ENCODE measurements at places on chromosomes 2 and 18.
A peak's percentile ranks its signal among the peaks of the same experiment; 100 is the strongest.

DNA sequence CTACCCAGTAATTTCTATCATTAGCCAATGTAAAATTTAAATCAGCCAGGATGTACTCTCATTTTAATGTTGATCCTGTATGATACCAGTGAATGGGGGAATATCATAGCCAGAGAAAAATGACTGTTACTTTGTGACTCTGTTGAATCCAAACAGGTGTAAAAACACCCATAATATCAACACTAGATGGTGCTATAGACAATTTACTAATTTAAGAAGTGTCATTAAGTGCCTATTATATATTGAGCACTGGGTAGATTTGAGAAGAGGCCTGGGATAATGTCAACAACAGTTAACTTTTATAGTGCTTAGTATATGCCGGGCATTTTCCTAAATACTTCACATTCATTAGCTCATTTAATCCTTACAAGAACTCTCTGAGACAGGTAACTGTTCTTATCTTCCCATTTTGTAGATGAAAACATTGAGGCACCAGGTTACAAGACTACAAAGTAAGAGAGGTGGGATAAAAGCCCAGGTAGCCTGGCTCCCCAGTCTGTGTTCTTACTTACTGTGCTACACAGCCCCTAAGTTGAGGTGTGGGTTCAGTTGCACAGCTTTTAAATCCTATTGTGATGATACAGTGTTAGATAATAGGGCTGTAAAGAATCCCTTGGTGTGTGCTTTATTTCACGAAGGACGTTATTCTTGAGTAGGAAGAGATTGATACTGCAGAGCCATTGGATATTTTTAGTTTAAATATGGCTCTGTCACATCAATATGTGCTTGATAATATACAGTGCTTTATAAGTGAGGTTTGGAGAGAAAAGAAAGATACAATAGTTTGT lies 325.5 kb downstream of the AGPS start:
- H3K36me3 ChIP-seq: no peaks in the 10 kb centered on the region
- DNase-seq: peak; percentile 37
- H3K4me3 ChIP-seq: no peak overlapping the region
- no peak overlapping the region for H3K27ac ChIP-seq
- no peaks in the 10 kb centered on the region for H3K4me1 ChIP-seq

GRCh38 chr2:218878926-218879761 lies 1.5 kb upstream of the WNT10A start:
- H3K27ac ChIP-seq: peak overlapping the region; percentile 98
- H3K4me3 ChIP-seq: peak overlapping the region; percentile 96
- peaks cover 52% of the 10 kb centered on the region for H3K4me1 ChIP-seq
- H3K36me3 ChIP-seq: no peaks in the 10 kb centered on the region

- H3K27ac ChIP-seq: no peak overlapping the region
- H3K27me3 ChIP-seq: no peaks in the 10 kb centered on the region
- no peaks in the 10 kb centered on the region for H3K36me3 ChIP-seq
- no peak overlapping the region for H3K4me3 ChIP-seq
- no peaks in the 10 kb centered on the region for H3K4me1 ChIP-seq
Measured at GRCh38 chr2:199903111-199903510, 8.0 kb upstream of the C2orf69 start.

- no peaks in the 10 kb centered on the region for H3K27me3 ChIP-seq
- no peak overlapping the region for H3K4me3 ChIP-seq
- no peaks in the 10 kb centered on the region for H3K4me1 ChIP-seq
- no peaks in the 10 kb centered on the region for H3K36me3 ChIP-seq
- H3K27ac ChIP-seq: no peak overlapping the region
Measured at GRCh38 chr2:12076810-12077209, 330.4 kb downstream of the LPIN1 start.

DNA sequence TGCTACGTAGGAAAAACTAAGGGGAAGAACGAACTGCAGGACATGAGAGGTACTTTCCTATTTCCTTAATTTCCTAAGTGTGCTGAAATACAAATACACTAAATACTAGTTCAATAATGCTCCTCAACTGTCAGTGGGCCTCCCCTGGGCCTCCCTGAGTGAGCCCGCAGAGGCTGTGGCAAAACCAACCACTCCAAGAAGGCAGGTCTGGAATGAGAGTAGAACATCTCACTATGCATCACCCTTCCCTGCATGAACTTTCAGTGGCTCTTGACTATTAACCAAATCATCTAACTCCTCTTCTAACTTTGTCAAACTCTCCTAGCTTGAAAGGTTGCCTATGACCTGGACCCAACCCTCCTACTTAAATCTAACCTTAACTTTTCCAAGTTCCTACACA lies 84.6 kb downstream of the THADA start:
- no peaks in the 10 kb centered on the region for H3K27me3 ChIP-seq
- no peaks in the 10 kb centered on the region for H3K36me3 ChIP-seq
- H3K27ac ChIP-seq: no peak overlapping the region
- H3K4me3 ChIP-seq: no peak overlapping the region

DNA sequence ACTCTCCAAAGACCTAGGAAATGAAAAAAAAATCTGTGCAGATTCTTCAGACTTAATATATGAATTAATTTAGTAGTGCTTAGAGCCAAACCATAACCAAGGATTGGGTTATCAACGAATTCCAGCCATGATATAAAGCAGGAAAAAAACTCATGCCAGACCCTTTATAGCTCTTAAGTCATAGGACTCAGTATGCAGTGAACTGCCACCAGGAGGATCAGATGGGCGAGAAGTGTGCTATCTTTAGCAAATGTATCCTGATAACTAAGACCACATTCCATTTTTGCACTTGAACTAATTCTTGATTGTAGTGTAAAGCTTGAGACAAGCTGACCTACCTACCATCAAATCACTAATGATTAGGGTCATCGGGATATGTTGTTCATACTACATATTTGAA lies 178.1 kb downstream of the IKZF2 start:
- H3K4me1 ChIP-seq: no peaks in the 10 kb centered on the region
- H3K36me3 ChIP-seq: no peaks in the 10 kb centered on the region
- no peak for DNase-seq
- no peak overlapping the region for H3K4me3 ChIP-seq
- no peaks in the 10 kb centered on the region for H3K27me3 ChIP-seq

DNA sequence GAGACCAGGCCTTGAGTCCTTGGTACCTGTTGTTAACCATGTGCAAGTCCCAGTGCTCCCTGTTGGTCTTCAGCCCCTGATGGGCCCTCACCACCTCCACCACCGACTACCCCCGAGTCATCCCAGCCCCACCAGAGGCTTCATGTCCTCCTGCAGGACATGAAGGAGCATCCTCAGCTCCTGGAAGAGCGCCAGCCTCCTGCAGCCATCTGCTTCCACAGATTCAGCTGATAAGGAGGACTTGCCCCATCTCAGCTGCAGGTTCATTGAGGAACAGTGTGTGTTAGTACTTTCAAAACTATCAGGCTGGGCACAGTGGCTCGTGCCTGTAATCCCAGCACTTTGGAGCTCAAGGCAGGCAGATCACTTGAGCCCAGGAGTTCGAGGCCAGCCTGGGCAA lies 151.9 kb downstream of the ATP9B start:
- no peak overlapping the region for H3K4me3 ChIP-seq
- no peaks in the 10 kb centered on the region for H3K4me1 ChIP-seq
- no peak overlapping the region for H3K27ac ChIP-seq
- DNase-seq: no peak
- no peaks in the 10 kb centered on the region for H3K36me3 ChIP-seq

DNA sequence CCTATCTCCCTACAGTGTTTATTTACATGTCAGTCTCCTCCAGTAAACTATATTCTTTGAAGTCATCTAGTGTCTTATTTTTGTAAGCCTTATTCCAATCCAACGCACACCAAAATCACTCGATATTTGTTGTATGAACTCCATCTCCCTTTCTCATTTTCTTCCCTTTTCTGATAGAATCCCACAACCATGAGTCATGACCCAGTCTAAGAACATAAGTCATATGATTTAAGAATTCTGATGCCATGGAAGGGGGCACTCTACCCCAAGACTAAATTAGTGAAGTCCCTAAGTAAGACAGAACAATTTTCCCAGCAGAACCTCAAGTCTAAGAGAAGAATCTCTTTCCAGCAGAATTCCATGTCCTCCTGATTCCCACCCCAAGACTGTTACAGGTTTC lies 5.4 kb downstream of the CHMP3 start:
- H3K4me3 ChIP-seq: no peak overlapping the region
- H3K4me1 ChIP-seq: peaks cover 6% of the 10 kb centered on the region
- DNase-seq: no peak
- H3K27ac ChIP-seq: no peak overlapping the region
- no peaks in the 10 kb centered on the region for H3K27me3 ChIP-seq
- 0 out of 2 replicates have a peak, but pooled peaks cover 3% of the 10 kb centered on the region for H3K36me3 ChIP-seq

- no peaks in the 10 kb centered on the region for H3K27me3 ChIP-seq
- H3K4me3 ChIP-seq: no peak overlapping the region
- no peak for DNase-seq
- H3K4me1 ChIP-seq: no peaks in the 10 kb centered on the region
- no peaks in the 10 kb centered on the region for H3K36me3 ChIP-seq
Measured at GRCh38 chr2:239103125-239104098, 255.5 kb downstream of the TWIST2 start.

DNA sequence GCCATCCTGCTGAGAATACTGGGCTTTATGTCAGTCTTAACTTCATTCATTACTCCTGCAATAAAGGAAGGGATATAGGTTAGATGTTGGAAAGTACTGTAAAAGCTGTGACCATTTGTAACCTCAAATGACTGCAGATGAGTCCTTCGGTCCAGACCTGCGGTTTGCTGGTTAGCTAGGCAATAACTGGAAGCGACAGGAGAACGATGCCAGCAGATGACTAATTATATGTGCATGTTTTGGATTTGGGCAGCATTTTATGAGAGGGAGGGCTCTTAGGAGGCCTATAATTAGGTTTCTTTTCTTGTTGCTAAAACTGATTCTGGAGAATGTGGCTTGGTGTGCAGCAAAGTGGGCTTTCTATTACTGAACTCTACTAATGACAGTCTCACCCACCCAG lies 205.6 kb downstream of the TMEM182 start:
- no peak for DNase-seq
- no peak overlapping the region for H3K4me3 ChIP-seq
- H3K4me1 ChIP-seq: no peaks in the 10 kb centered on the region
- H3K27me3 ChIP-seq: no peaks in the 10 kb centered on the region
- no peak overlapping the region for H3K27ac ChIP-seq

- H3K27ac ChIP-seq: no peak overlapping the region
- H3K4me1 ChIP-seq: no peaks in the 10 kb centered on the region
- H3K36me3 ChIP-seq: no peaks in the 10 kb centered on the region
- H3K27me3 ChIP-seq: no peaks in the 10 kb centered on the region
- no peak for DNase-seq
- H3K4me3 ChIP-seq: no peak overlapping the region
Measured at GRCh38 chr2:161975813-161976160, 98.2 kb downstream of the DPP4 start.

GRCh38 chr2:23745726-23746105 lies 181.2 kb downstream of the ATAD2B start:
- no peaks in the 10 kb centered on the region for H3K27me3 ChIP-seq
- no peaks in the 10 kb centered on the region for H3K36me3 ChIP-seq
- no peaks in the 10 kb centered on the region for H3K4me1 ChIP-seq
- DNase-seq: no peak
- H3K4me3 ChIP-seq: no peak overlapping the region

DNA sequence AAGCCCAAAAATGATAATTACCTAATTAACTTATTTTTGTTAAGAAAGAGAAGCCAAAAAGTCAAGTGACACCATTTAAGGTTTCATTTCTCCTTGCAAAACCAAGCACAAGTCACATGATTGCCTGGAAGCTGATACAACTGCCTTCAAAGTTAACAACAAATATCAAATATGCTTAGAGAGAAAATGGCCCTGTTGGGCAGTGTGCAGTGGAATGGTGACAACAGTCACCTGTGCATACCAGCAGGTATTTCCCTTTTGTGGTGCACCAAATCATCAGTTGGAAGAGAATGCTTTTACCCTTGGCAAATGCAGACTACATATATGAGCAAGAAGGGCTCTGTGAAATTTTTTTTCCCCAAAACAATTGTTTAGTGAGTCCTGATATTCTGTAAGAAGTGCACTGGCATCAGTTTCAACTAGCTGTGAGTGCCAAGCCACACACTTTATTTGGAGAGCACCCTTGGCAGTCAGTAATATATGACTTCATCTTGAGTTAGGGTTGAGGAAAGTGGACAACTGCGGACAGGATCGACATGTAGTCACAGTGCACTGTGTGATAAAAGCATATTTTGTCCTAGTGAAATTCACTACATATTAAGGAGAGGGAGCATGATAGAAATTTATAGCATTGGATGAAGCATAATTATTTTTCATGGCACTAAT lies 74.9 kb upstream of the DOCK10 start:
- no peaks in the 10 kb centered on the region for H3K27me3 ChIP-seq
- no peak overlapping the region for H3K4me3 ChIP-seq
- no peaks in the 10 kb centered on the region for H3K36me3 ChIP-seq

GRCh38 chr2:175057078-175057685 lies 52.0 kb upstream of the CHN1 start:
- no peaks in the 10 kb centered on the region for H3K36me3 ChIP-seq
- H3K27ac ChIP-seq: no peak overlapping the region
- no peaks in the 10 kb centered on the region for H3K27me3 ChIP-seq
- no peak overlapping the region for H3K4me3 ChIP-seq
- DNase-seq: no peak
- no peaks in the 10 kb centered on the region for H3K4me1 ChIP-seq

GRCh38 chr2:218275371-218276072 lies 5.2 kb downstream of the PNKD start:
- no peaks in the 10 kb centered on the region for H3K27me3 ChIP-seq
- H3K36me3 ChIP-seq: no peaks in the 10 kb centered on the region
- H3K27ac ChIP-seq: no peak overlapping the region
- H3K4me1 ChIP-seq: peaks cover 3% of the 10 kb centered on the region
- no peak overlapping the region for H3K4me3 ChIP-seq

- H3K27me3 ChIP-seq: no peaks in the 10 kb centered on the region
- H3K4me3 ChIP-seq: no peak overlapping the region
- DNase-seq: no peak
- H3K27ac ChIP-seq: no peak overlapping the region
Measured at GRCh38 chr2:144686518-144687215, 166.7 kb upstream of the ZEB2 start.

- no peaks in the 10 kb centered on the region for H3K36me3 ChIP-seq
- no peaks in the 10 kb centered on the region for H3K27me3 ChIP-seq
- H3K4me1 ChIP-seq: peaks cover 36% of the 10 kb centered on the region
- DNase-seq: no peak
- H3K27ac ChIP-seq: peak overlapping the region; percentile 96
Measured at GRCh38 chr2:201258666-201259615, 1.4 kb upstream of the CASP8 start.

- no peaks in the 10 kb centered on the region for H3K4me1 ChIP-seq
- DNase-seq: no peak
- no peak overlapping the region for H3K27ac ChIP-seq
- H3K36me3 ChIP-seq: no peaks in the 10 kb centered on the region
- H3K4me3 ChIP-seq: no peak overlapping the region
Measured at GRCh38 chr2:232322560-232323327, 55.8 kb upstream of the ALPP start.

DNA sequence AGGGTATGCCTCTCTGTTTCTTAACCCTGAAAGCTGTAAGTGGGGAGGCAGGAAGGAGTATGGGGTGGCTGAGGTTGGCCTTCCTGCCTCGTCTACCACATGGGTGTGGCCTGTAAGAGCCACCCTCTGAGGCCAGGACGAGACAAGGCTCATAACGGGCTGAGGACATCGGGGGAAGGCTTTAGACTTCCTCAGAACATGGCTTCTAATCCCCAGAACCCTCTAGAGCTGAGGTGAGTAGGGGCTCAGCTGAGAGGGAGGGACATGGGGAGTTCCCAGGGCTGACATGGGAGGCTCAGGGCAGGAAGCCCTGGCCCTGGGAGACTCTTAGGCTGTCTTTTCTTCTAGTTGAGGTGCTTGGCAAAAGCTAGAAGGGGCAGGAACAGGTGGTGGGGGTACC lies 36.7 kb downstream of the EMX1 start:
- DNase-seq: no peak
- H3K4me3 ChIP-seq: no peak overlapping the region
- H3K27ac ChIP-seq: no peak overlapping the region
- H3K4me1 ChIP-seq: no peaks in the 10 kb centered on the region

GRCh38 chr2:28981016-28981441 lies at the start of gene TOGARAM2:
Gene TOGARAM2 (plus strand): TSS chr2:28981298. CDS start chr2:28994835, 13,537 bp downstream.
- H3K27ac ChIP-seq: no peak within 1 kb of the TSS
- no peaks in the 10 kb centered on the region for H3K36me3 ChIP-seq
- no peak within 1 kb of the TSS for H3K4me3 ChIP-seq
- no peaks in the 10 kb centered on the region for H3K4me1 ChIP-seq
